ENCODE measurements at places on chromosomes 6 and 20.

DNA sequence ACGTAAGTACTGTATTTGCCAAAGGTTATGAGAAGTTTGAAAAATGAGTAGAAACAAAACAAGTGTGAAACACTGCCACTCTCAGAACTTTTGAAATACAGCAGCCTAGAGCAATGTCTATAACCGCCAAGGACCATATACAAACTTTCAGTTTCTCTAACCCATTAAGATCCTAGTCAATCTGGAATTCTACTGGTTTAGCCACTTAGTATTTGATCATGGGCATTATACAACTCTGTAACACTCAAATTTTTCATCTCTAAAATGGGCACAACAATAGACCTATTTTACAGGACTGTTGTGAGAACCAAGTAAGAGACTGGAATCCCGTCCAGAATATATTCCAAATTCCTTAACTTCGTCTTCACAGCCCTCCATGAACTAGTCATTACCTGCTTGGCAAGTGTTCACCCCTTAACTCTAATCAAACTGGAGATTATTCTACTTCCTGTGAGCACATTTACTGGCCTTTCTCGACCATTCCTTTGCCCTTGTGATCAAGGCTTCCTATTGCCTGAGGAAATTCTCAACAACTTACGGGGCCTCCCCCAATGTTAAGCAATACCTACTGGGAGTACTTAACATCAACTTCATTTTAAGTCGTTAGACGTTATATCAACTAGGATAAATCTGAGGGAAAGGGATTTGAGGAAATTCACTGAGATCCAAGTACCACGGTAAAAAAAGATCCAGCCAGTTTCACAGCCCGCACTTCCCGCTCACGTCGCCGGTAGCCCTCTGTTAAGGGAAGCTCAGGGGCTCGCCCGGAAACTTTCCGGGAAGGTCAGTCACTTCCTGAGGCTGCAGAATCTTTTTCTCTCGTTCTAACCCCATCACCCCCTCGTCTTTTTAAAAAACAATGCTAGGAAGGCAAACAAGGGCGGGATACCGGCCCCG, 1.1 kb downstream of the EIF2S2 start:
- no peak for DNase-seq

GRCh38 chr6:122931916-122932315, 64.1 kb upstream of the CLVS2 start:
- no peak for DNase-seq

DNA sequence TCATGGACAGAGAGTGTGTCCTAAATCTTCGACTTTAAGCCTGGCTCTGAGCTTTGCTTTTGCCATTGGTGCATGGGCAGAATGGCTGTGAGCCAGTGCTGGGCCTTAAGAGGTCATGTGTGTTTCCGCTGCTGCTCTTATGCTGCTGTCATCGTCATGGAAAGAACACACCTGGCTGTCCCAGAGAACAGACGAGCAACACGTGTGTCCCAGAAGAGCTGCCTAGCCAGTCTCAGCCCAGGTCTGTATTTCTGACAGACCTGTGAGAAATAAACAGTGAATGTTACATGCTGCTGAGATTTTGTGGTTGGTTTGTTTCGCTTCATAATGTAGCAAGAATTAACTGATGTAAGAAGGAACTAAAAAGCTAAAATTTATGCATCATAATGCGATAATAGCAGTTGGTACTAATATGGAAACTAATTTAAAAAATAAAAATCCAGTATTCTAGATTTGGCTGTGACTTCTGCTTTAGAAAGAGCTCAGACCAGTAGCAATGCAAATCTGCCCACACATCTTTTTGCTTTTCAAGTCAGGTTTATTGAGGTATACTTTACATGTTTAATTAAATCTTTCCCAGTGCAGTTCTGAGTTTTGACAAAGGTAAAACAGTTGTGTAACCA, 11.5 kb upstream of the SCP2D1 start:
- DNase-seq: no peak

GRCh38 chr6:64996301-64996700, 710.7 kb downstream of the EYS start:
- no peak for DNase-seq

GRCh38 chr6:145731447-145731846, 3.9 kb downstream of the EPM2A start:
- no peak for DNase-seq

- peak; percentile 13 for DNase-seq
Observed at GRCh38 chr20:58889798-58890517, 37.4 kb downstream of the GNAS start.

GRCh38 chr6:130744576-130745366, 82.4 kb upstream of the SMLR1 start:
- no peak for DNase-seq

DNA sequence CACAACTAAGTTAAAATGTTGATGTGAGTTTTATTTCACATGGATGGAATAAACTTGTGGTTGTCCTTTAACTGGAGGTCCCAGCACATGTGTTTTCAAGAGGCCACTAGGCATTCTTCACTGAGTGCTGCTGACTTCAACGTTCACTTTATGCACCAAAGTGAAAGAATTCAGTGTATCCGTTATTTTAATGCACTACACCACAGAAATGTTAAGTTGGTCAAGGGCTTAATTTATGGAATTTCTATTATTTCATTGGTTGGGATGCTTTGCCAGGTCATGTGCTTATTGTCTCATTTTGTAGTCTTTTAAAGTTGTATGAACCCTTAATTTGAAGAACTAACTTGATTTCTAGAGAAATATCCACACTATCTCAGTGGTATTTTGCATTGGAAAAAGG, 106.4 kb downstream of the PPP1R14C start:
- DNase-seq: no peak

All from CD4-positive, alpha-beta T cell treated with Interleukin-6 for 4 hours (primary cell).